ENCODE measurements at places on chromosomes 4 and X. TPM values are rescaled to one million over a fixed set of nuclear protein-coding genes. Genes with fewer than 3 reads are reported as not detected.

Gene SPATA18
- 1.4 TPM for polyA plus RNA-seq

Gene MFAP3L
- polyA plus RNA-seq: 23.2 TPM

Gene TRIM61
- polyA plus RNA-seq: 3.8 TPM

Gene TMEM192
- polyA plus RNA-seq: 33.7 TPM

Gene P2RY10
- 0.38 TPM for polyA plus RNA-seq

Gene SERPINA7
- polyA plus RNA-seq: 0.28 TPM

Gene DCX
- 2.8 TPM for polyA plus RNA-seq
